ENCODE measurements at places on chromosomes 3 and 15.
A peak's percentile ranks its signal among the peaks of the same experiment; 100 is the strongest.

- DNase-seq: no peak
These were observed 7.4 kb downstream of the STIMATE start for GRCh38 chr3:52889901-52890300.

- no peak for DNase-seq
These were observed 9.9 kb upstream of the SAMD7 start for GRCh38 chr3:169901453-169901852.

DNA sequence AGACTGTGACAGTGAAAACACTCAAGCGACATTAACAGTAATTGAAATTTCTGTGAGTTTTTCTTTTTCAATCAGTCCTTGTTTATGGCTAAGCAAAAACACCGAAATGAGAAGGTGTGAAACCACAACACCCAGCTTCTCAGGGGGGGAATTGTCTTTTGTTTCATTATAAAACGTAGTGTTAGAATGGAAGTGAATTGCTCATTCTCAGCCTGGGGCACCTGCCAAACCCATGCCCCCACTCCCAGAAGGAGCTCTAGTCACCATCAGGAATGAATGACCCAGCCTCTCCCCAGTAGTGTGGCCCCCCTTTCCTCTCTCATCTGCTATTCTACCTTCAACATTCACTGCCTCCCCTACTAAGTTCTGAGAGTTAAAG is 185.8 kb upstream of the CFAP20DC start:
- no peak for DNase-seq

- DNase-seq: no peak
These were observed 14.1 kb downstream of the UBP1 start for GRCh38 chr3:33426068-33426467.

DNA sequence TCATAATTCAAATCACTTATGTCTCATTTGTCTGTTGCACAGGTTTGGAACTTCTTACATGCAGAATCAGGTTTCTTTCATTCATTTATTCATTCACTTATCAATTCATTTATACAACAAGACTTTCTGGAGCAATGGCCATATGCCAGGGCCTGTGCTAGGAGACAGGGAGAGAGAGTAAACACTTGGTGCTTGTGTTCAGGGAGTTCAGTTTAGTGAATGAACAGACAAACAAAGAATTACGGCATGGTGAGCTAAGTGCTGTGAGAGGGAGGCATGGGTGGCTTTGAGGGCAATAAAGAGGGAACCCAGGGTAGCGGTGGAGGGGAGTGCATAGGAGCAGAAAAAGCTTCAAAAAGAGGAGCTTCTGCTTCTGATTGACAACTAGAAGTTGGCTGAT is 8.5 kb upstream of the IREB2 start:
- DNase-seq: no peak

- DNase-seq: no peak
These were observed 52.2 kb downstream of the C3orf85 start for GRCh38 chr3:109188741-109189140.

DNA sequence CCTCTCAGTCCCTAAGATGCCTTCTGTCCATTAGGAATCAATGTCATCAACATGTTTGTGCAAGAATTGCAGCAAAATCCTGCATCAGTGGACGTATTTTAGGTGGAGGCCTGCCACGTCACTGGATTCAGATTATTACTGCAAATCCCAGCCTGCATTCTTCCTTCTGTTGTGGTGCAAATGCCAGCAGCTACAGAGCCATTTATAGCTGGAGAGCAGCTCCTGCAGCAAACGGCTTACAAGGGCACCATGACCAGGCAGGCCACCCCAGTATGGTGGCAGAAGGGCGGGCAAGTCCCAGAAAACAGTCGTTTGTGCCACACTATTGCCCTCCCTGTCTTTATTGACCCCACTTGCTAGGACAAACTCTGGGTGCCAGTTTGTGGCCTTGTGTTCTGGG is 74.7 kb downstream of the SNRK start:
- no peak for DNase-seq

DNA sequence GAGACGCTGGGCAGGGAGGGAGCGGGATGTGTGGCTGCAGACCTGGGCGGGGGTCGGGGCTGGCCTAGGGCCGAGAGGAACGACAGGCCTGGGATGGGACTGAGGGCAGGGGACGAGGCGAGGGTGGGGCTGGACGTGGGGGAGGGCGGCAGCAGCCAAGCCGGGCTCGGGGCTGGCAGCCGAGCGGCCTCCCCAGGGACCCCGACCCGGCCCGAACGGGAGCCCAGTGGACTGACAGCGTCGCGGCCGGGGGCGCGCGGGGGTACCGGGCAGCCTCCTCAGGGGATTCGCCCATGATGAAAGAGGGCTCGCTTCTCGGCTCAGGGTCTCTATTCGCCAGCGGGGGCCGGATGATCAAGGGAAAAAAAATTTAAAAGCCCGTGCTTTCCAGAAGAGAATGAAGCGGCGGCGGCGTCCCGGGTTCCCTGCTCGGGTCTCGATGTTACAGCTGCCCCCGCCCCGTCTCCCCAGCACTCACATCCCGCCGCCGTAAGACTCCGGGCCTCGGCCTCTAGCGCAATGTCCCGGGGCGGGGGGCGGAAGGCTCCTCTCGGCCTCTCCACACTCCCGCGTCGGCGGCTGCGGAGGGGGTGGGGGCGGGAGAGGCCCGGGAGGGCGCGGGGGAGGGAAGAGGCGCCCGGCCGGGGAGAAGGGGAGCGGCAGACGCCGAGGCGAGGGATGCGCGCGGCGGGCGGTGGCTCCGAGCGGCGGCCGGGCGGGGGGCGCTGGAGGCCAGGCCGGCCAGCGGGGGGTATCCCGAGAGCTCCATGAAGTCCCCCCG is 4.3 kb downstream of the PTH1R start:
- peak; percentile 36 for DNase-seq

DNA sequence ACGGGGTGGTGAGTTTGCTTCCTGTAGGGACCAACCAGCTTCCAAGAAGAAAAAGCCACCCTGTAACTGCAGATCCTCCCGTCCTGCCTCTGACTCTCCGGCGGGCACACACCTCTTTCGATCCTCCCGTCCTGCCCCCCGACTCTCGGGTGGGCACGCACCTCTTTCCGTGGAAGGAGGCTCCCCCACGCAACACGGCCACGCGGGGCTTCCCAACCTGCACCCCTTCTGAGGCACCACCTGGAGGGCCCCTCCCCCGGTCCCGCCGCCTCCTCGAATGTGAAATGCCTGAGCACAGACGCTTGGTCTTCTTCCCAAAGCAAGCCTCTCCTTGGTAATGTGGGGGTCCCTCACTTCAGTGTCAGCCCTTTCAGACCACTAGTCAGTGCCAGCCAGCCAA is 7.3 kb downstream of the ADAMTS17 start:
- no peak for DNase-seq

- DNase-seq: no peak
These were observed 492.4 kb upstream of the FRG2C start for GRCh38 chr3:75171630-75172230.

DNA sequence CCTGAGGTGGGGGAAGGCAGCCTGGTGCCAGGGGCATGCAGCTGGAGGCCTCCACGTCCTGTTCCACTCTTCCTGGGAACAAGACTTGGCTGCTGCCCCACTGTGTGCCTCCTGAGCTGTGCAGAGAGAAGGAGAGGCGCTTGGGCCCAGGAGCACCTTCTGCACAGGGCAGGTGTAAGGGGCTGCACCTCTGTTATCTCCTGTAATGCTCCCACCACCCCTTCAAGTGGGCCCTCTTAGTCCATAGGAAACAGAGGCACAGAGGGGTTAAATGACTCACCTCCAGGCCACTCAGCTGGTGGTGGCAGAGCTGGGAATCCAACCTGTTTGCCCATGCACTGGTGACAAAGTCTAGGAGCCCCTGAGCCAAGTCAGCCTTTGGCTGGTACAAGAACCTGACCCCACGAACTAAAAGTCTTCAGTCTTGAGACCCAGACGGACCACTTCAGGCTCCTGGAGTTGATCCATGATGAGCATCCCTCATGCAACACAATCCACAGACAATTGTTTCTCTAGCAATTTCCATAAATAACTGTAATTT is 93.2 kb downstream of the IQSEC1 start:
- no peak for DNase-seq

GRCh38 chr3:23785097-23785645 is 20.6 kb upstream of the UBE2E1 start:
- DNase-seq: no peak

DNA sequence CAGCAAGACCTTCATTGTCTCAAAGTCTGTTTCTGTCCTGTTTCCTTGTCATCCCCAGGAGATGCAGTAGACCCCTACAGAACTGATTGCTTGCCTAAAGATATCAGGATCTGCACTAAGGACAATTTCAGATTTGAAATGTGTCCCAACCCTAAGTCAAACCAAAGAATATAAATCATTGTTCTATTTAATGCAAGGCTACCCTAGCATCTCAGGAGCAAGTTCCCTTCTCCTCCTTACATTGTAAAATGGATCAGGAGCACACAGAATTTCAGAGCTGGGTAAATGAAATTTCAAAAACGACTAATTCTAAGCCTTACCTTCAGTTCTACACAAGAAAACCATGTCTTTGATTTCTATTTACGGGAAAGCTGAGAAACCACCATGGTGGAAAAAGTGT is 360.9 kb upstream of the KCNH8 start:
- no peak for DNase-seq

DNA sequence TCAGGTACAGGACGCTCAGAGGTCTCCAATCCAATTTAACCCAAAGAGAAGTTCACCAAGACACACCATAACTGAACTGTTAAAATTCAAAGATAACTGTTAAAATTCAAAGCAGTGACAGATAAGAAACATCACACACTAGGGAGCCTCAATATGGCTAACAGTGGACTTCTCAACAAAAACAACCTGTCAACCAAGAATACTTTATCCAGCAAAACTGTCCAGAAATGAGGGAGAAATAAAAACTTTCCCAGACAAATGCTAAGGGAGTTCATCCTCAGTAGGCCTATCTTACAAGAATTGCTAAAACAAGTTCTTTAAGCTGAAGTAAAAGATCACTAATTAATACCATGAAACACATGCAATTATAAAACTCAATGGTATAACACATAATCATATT is 36.3 kb upstream of the MYLK start:
- DNase-seq: no peak

GRCh38 chr15:93245661-93246042 is 156.6 kb upstream of the RGMA start:
- no peak for DNase-seq

GRCh38 chr15:101145362-101145761 is 106.5 kb downstream of the CHSY1 start:
- no peak for DNase-seq

DNA sequence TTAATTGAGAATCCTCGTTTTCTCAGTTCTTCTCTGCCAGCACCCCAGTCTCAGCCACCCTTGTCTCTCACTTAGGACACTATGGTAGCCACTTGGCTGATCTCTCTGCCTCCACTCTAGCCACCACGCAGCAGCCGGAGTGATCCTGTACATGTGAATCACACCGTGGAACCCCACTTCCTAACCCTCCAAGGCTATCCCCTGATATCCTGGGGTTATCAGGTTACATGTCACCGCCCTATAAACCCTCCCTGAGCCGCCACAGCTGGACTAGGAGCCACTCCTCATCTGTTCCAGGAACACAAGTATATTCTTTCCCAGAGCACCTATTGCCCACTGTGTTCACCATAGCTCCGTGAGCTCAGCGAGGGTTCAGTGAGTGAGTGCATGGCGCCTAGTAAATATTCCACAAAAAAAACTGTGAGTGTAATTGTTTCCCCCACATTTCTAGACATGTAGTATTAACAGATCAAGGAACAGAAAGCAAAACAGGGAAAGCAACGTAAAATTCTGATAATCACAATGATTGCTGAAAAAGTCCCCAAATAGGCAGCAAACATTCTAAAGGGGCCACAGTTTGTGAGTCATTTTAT is 661 bp upstream of the PARP14 start:
- peak; percentile 20 for DNase-seq

GRCh38 chr3:150225986-150226385 is 182.1 kb upstream of the TSC22D2 start:
- no peak for DNase-seq

DNA sequence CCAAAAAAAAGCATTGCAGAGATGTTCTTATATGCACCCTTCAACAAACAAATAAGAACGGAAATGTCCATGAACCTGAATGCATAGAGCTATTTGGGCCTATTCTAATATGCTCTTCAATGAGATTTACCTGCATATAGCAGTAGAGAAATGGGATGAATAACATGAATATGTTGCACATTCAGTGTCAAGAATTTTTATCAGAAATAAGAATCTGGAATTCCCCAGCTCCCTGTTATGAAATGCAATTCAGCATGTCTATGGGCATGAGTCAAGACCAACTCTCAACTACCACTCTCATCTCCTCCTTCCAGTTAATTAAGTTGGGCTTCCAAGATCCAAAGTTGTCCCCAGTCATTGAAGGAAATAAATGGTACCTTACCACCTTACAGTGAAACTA is 133.7 kb upstream of the ALCAM start:
- no peak for DNase-seq

All from activated naive CD4-positive, alpha-beta T cell treated with anti-CD3 and anti-CD28 coated beads, Interleukin-2, amount 50 U/mL, for 16 hours (primary cell).